Thoracic aorta (tissue), 2 donors: ENCODE measurements at places on chromosomes 1 and 21. TPM values are rescaled to one million over a fixed set of nuclear protein-coding genes. Genes with fewer than 3 reads are reported as not detected.

CYP4X1 gene
- total RNA-seq, result 47.9 TPM

- DNase-seq, result no peak
Measured at GRCh38 chr1:200038981-200039848, 11.7 kb downstream of the NR5A2 start.

GRCh38 chr1:183907070-183907469 lies 102.2 kb downstream of the RGL1 start:
- DNase-seq, result no peak

- DNase-seq, result no peak
Measured at GRCh38 chr1:21468599-21468998, 28.7 kb downstream of the NBPF3 start.

DNA sequence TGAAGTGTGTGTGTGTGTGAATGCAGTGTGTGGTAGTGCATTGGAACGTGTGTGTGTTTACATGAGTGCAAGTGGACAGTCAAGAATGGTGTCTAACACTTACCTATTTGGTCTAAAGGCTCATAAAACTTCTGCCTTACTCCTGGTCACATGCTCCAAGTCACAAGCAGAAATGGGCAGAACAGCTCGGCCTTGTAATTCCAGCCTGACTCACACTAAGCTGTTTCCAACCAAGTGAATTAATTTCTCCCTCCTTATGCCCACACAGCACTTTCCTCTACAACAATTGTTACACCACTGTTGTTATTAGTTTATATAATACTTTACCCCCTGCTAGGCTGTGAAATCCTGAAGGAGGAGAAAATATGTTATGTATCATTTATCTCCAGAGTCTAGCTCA lies 43.8 kb downstream of the DDR2 start:
- DNase-seq, result no peak

CFAP74 gene
- total RNA-seq, result not detected

DNA sequence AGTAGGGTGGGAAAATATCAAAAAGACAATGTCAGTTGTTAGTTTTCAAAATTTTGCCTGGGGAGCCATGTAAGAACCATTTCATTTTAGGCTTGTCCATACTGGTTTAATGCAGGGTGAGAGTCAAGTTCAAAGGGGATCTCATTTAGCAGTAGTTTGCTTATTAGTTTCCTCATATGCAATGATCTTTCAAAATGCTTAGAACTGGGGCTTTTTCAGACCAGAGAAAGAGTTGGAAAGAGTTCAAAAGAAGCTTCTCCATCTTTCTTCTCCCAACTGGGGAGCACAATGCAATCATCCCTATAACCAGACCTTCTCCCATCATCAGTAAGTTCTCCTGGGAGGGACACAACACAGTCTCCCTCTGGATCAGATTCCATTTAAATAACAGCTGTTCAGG lies 16.5 kb upstream of the SLC30A1 start:
- no peak for DNase-seq

DNA sequence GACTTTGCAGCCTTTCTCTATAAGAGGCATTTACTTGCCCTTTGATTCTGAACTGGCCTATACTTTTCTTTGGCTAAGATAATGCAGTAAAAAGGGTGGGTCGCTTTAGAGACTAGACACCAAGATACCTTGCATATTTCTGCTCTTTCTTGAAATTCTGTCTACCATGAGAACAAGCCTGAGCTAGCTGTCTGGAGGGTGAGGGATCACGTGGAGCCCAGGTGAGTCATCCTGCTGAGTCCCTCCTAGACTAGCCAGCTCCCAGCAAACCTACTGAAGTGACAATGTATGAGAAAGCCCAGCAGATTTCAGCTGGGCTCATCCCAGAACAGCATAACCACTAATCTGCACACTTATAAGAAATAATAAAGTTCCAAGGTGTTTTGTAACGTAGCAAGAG lies 408.0 kb upstream of the KAZN start:
- no peak for DNase-seq

FCRL6 gene
- total RNA-seq, result not detected

DNA sequence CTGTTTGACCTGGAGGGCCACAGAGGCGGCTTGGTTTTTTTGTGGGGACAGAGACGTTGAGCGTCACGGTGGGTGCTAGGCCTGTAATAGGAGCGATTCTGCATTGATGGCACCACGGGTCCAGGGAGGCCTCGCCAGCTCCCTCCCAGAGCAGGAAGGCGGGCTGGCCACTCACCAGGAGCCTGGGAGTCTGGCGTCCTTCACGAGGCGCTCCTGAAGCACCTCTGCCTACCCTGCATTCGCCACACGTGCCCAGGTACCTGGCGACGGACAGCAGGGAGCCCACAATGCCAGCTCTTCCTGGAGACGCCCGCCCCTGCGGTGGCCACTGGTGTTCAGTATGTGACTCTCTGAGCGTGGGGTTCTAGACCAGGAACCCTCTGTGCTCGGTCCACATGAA lies 69.9 kb upstream of the TRAPPC10 start:
- no peak for DNase-seq

CRP gene
- total RNA-seq, result not detected

GRCh38 chr1:116952738-116953275 lies 43.1 kb downstream of the PTGFRN start:
- no peak for DNase-seq

ASTN1 gene
- total RNA-seq, result 0.42 TPM

GRCh38 chr1:226485192-226485591 lies 63.4 kb upstream of the STUM start:
- DNase-seq, result no peak

- DNase-seq, result no peak
Measured at GRCh38 chr1:155043301-155043702, 7.8 kb upstream of the ADAM15 start.

- DNase-seq, result no peak
Measured at GRCh38 chr1:225877580-225877979, 4.6 kb downstream of the TMEM63A start.

DNA sequence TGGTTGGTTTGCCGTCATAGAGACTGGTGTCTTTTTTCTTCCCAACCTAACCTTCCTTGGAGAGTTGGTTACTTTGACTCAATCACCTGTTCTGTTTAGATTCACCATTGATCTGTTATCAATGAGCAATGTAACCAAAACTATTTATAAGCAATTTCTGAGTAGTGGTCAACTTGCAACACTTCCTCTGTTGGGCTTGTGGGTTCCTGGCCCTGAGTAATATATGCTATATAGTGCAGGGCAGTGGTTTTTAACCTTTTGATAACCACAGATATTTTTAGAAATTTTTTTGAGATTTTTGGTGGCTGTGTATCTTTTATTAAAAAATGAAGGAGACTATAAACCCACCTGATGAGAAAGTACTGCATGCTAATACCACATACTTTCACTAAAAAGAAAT lies 9.4 kb upstream of the XCL1 start:
- DNase-seq, result no peak

DNA sequence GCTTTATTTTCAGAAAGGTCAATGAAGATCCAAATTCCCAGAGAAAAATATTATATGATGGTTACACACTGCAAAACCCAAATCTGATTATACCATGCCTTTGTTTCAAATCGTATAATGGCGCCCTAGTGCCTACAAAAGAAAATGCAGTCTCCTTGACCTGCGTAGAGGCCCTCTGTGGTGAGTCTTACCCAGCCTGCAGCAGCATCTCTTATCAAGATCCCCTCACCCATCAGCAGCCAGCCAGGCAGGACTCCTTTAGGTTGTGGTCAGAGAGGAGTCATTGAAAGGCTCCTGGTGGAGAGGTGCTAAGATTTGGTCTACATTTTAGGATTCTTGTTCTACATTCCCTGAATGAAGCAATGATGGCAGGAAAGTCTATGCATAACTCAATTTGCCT lies 23.7 kb upstream of the DAB1 start:
- DNase-seq, result no peak

- DNase-seq, result no peak
Measured at GRCh38 chr1:213779228-213779627, 208.5 kb upstream of the PROX1 start.

GRCh38 chr1:170562646-170563338 lies 30.8 kb downstream of the GORAB start:
- DNase-seq, result peak; percentile 60

GRCh38 chr1:183379951-183380350 lies 38.2 kb downstream of the NMNAT2 start:
- DNase-seq, result no peak

DNA sequence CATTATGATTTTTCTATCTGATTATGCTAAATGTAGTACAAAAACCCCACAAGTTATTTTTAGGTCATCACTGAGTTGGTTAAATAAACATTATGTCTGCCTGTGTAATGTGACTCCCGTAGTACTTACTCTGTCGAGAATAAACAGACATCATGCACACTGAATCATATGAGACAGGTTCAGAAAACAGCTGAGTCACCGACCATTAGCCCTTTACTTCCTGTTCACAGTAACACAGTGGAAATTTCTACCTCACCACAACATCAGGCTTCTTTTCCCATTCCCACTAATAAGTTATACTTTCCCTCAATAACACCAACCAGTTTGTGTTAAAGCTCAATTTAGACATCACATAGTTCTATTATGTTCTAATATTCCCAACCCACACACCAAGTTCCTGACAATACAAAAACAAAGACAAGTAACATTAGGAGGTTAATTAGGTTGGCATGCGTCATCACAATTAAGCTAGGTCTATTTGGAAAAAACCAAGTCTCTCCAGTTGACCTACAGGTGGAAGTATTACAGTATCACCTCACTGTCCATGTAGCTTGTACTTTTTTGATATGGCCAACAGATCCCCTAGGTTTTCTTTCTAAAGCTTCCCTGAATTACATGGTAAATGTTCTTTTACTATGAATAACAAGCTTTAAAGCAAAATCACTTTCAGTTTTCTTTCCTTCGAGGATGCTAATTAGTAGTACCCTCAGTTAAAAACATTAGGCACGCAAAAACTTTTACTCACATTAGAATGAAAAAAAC lies 154.2 kb downstream of the EIF4G3 start:
- peak; percentile 36 for DNase-seq

GSTM5 gene
- total RNA-seq, result 2.0 TPM

LCE1B gene
- not detected for total RNA-seq

GRCh38 chr1:61921435-61921834 lies 179.2 kb downstream of the PATJ start:
- DNase-seq, result no peak

DNA sequence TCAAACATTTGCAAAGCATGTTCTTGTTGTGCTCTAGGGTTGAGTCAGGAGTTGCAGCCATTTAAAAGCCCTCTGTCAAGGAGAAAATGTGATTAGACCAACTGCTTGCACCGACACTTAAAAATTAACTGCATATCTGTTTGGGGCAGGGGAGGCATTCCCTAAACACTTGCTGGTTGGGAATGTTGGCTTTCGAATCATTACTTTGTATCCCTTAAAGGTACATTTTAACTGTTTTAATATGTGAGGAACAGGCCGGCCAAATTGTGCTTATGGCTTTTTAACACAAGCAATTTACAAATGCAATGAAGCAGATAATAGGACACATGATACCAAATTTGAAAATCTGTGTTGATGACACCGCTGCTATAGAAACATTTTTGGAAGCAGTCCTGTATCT lies 159.1 kb downstream of the LHX8 start:
- no peak for DNase-seq

DNA sequence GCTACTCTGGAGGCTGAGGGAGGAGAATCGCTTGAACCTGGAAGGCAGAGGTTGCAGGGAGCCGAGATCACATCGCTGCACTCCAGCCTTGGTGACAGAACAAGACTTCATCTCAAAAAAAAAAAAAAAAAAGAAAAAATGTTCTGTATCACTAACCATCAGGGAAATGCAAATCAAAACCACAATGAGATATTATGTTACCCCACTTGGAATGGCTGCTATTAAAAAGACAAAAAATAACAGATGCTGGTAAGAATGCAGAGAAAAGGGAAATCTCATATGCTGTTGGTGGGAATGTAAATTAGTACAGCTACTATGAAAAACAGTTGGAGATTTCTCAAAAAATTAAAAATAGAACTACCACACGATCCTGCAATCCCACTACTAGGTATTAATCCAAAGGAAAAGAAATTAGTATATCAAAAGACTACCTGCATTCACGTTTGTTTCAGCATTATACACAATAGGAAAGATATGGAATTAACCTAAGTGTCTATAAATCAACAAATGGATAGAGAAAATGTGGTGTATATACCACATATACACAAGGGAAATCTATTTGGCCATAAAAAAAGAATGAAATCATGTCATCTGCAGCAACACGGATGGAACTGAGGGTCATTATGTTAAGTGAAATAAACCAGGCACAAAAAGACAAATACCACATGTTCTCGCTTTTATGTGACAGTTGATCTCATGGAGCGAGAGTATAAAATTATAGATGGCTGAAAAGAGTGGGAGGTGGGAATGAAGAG lies 62.6 kb downstream of the ABL2 start:
- no peak for DNase-seq

- no peak for DNase-seq
Measured at GRCh38 chr1:44642255-44642654, 32.0 kb downstream of the TMEM53 start.

DNA sequence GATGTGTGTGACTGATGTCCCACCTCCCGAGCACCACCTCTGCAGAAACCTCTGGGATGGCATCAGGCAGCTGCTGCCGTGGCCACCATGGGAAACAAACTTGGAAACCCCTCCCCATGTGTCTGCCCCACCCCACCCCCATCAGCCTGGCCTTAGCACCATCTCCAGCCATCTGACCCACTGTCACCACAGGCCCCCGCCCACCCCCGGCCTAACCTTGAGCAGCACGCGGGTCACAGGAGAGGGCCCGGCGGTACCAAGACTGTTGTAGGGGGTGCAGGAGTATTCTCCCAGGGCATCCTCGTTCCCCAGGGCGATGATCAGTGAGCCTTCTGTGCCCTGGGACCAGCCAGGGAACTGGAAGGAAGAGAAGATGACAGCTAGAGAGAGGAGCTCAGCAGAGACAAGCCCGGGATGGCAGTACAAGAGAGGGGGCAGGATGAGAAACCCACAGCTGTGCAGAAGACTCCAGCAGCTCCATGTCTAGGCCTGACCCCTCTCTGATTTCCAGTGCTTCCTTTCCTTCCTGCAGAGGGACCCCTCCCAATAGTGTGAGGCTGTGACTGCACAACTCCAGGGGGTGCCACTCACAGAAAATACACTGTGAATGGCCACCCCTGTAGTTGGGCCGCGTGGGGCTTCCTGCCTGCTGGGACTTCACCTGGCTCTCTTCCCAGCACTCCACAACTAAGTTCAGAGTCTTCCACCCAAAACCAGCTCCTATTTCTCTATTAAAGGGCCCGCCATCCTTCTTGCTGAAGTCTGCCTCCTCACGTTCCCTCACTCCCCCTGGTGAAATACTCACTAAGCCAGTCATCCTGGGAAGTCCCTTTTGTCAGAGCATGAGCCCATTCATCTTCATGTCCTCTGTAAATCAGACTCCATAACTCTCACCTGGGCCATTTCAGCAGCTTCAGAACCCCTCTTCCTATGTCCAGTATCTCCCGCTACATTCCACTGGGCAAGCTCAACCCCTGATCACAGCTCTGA lies 7.3 kb upstream of the TAGLN2 start:
- DNase-seq, result no peak

DNA sequence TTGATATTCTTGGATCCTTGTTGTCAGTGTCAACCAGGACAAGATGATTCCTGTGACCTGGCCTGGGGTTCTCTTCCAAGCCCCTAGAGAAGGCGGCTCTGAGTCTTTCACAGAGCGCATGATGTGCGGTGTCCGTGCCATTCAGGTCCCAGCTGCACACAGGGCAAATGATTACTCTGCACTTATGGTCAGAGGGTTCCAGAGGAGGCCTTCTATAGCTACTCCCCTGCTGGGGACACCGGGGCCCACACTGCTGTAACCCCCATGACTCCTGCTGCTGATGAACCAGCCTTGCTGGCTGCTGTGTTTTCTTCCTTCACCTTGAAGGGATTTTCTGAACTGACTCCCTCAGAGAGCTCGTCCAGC lies 1.5 kb downstream of the PTGFRN start:
- no peak for DNase-seq

SPATA21 gene
- not detected for total RNA-seq

GRCh38 chr1:19798486-19799229 lies 1.1 kb downstream of the TMCO4 start:
- no peak for DNase-seq
